ENCODE measurements at places on chromosomes 12 and 14.

DNA sequence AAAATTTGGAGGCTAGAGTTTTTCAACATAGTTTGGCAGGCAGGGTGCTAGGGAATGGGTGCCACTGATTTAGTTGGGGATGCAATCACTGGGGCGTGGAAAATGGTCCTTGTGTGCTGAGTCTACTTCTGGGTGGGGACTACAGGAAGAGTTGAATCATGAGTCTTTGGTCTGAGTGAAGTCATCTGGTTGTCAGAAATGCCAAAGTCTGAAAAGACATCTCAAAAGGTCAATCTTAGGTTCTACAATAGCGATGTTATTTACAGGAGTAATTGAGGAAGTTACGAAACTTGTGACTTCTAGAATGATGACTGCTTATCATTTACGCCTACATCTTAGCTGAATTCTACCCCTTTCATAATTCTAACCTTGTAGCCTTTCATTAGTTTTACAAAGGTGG lies 209.1 kb downstream of the NUBPL start:
- DNase-seq = peak; percentile 25

GRCh38 chr12:124047045-124047566 lies 74.1 kb downstream of the ZNF664 start:
- no peak for DNase-seq

- no peak for DNase-seq
Observed at GRCh38 chr14:94660306-94660946, 48.2 kb downstream of the SERPINA3 start.

DNA sequence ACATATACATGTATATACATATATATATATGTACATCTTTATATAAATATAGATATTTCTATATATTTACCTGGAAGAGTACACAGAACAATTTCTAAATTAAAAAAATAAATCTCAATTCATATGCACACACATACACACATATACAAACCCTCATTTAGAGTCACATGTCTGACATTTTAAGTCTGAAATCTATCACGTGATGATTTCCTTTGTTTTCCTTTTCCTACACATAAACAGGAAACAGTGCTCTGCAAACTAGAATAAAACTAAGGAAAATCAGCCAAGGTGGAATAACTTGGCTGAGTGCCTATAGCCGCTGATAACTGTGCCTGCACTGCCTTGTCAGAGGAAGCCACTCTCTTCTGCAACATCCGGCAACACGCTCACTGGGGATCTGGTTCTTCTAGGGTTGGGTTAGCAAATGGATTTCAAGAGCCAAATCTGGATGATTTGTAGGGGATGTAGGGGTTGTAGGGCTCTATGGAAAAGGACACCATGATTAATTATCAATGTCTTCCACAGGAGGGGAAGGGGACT lies 480.7 kb downstream of the TMEM132D start:
- DNase-seq = no peak

DNA sequence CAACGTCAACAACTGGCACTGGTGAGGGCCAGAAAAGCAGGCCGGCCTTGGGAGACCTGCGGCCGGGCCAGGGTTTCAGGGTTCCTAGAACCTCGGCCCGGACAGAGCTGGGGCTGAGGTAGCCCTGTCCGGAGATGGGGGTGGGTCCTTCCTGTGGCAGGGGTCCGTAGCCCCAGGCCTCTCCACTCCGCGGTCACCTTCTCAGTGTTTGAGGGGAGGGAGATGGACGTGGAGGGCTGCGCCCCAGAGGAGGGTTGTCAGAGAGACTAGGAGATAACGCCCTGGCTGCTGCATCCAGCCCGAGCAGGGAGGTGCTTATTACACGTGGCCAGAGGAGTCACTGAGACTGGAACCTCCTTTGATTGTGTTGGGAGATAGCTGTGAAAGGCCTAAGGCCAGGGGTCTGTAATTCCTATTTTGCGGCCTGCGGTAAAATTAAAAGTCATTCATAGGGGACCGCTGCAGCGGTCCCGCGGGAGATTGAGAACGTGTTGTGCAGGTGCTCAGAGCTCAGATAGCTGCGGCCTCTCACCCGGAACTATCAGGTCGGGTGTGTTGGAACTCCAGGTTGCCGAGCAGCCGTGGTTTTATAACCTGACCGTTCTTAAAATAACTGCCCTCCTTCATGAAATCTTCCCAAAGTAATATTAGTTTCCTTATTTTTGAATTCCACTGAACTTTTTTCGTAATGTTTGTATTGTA lies 507 bp downstream of the AHSA1 start:
- DNase-seq = peak; percentile 49

- DNase-seq = no peak
Observed at GRCh38 chr12:110333201-110333600, 52.2 kb downstream of the ATP2A2 start.

DNA sequence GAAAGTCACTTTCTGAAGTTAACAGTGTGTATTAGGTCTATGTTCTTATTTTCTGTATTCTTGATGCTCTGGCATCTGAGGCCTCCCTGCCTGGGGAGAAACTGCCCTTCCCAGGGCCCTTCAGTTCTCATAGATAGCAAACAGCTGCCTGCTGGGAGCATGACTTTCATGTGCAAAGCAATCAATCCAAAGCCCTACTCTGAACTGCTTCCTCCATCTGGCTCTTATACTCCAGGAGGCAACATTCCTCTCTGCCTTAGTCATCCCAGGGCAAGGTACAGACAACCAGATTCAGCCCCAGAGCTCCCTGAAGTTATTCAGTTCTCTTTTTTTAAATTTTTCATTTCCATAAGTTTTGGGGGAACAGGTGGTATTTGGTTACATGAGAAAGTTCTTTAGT lies 41.7 kb upstream of the RIN3 start:
- DNase-seq = peak; percentile 90

GRCh38 chr12:108514468-108514972 lies 557 bp upstream of the FICD start:
- DNase-seq = no peak

DNA sequence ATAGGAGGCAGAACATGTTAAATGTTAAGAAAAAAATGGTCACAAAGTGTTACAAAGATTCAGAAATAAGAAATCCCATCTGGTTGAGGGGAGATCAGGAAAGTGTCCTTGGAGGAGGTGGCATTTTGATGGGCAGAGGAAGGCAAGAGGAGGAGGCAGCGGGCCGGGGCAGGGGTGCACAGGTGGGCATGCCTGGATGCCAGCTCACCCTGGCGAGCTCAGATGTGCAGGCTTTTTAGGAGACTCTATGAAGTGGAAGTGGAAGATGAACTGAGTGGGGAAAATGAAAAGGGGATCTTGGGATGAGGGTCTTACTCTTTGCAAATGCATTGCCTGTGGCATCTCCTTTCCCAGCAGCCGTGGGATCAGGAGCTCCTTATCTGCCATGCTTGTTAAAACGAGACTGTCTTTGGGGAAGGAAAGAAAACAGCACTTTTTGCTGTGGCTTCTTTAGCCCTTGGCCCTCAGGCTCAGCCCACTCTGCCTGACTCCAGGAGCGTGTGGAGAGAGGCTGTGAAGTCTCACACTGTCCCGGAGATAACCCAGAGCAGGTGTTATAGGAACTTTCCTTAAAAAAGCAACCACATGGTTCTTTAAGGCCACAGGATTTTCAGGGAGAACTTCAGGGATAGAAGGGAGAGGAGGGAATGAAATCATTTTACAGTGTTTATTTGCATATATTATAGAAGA lies 62.6 kb downstream of the ELK3 start:
- DNase-seq = no peak

DNA sequence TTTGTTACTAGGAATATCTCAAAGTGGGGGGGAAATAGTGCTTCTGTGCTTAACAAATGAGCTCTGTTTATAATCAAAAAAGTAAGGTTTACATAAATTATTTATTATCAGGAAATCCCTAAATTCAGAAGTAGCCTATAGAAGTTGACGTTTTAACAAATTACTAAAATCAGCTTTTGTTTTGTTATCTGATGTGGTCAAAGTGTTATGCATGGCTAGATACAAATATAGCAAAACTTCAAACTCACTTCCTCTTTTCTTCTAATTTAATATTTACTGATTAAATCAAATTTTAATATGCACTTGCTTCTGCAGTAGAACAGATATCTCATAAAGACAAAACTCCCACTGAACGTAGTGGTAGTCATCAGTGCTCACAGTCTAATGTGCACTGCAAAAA lies 47.5 kb downstream of the GARIN6 start:
- no peak for DNase-seq

DNA sequence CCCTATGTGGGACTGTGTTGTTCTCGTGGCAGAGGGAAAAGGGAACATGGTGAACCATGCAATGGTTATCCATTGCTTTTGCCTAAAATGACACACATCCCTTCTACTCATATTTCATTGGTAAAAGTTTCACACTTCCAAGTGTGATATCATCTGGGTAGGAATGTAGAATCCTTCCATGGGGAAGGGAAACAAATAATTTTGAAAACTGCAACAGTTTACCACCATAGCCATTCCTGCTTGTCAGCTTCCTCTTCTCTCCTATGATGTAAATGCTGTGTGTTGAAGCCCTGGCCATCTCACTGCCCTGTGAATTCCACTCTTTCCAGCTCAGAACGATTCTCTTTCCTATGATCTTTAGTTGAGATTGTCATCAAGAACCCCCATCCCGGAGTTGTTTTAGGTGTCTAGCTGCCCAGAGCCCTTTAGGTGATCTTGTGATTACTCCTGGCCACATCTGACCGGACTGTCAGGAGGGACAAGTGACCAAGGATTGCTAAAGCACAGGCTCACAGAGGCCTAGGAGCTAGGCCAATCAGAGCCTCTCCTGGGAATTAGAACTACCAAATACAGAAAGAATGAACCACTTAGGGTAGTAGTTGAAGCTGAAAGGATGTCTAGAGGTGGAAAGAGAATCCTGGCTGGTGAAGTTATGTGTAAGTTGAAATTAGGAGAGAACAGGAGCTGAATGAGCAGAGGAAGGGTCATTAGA lies 84.6 kb downstream of the VCPKMT start:
- peak; percentile 21 for DNase-seq

- DNase-seq = no peak
Observed at GRCh38 chr14:85257287-85257686, 272.7 kb upstream of the FLRT2 start.

- no peak for DNase-seq
Observed at GRCh38 chr12:5507401-5507935, 75.6 kb downstream of the NTF3 start.

GRCh38 chr12:48826209-48826855 lies 8.0 kb downstream of the CACNB3 start:
- DNase-seq = no peak

DNA sequence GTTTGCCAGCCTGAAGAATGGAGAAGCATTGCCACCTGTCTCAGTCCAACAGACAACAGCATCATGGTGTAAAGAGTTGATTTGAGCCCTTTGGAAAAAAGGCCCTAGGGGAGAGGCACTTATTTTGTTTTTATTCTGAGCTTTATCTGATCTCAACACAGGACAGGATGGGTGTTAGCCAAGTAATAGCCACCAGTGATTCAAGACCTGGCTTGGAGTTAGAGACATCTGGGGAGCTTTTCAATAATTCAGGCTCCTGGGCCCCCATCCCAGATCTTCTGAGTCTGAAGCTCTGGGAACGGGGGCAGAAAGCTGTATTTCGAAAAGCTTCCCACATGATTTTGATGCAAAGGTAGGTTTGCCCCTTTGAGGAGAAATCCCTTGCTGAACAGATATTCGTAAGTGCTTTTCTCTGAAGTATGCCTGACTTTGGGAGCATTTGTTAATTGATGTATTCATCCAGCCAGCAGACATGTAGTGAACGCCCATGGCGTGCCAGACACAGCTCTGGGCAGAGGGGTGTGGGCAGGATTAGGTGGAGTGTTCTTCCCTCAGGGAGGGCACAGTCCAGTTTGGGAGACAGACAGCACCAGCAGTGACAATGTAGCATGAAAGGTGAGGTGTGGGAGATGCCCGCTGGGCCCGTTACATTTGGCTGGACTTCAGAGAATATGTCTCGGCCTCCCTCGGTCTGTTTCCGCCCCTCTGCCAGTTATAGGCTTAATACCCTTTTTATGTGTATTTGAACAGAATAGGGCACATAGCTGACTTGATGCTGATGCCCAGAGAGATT lies 72.5 kb downstream of the TSPAN9 start:
- no peak for DNase-seq

- DNase-seq = no peak
Observed at GRCh38 chr14:57066887-57067513, 201.7 kb downstream of the EXOC5 start.

DNA sequence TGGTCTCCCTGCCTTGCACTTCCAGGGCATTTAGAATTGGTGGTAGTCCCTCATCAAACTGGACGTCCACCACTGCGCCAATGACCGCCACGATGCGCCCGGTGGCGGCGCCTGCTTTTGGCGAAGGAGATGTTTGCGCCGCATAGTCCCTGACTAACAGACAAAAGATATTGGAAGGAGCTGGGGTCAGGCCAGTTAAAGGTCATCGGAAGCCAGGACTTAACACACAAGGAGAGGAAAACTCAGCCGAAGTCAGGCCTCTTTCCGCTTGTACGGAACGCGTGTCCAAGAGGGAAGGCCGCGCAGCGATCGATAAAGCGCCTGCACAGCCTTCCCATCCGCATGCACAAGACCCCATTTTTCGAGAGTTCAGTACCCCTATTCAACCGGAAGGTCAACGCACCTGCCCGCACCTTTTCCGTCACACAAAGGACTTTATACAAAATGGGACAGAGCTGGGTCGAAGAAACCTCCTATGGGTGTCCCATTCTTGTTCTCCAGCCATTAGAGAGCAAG lies 525 bp downstream of the ATP5F1B start:
- no peak for DNase-seq

DNA sequence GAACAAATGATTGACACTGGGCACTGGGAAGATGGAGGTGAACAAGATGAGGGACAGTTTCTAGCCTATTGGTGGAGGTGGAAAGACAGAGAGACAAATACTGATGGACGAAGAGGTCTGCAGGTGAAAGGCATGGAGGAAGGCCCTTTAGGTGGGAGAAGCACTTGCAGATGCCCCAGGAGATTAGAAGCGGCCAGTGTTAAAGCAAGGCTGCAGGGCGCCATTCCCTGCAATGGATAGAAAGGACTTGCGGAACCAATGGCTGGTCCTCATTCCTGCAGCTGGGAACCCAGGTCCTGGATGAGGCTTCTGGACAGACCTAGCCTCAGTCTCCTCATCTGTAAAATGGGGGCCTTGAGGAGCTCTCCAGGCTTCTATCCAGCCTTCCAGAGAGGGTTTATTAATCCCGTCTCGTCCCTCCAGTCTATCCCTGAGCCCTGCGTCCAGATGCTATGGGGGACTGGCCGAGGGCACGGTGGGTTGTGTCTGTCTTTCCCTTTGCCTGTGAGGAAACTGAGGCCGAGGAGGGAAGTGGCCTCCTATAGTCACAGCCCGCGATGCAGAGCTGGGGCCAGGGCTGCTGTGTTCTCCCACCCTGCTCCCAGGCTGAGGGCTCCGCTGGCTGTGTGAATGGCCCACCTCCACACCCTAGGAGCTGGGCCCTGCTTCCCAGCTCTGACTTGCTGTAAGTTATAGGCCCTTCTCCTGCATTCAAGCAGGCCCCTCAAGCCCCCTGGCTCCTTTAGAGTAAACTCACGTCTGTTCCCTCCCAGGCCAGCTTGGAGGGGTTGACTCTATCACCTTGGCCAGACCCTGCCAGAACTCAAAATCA lies 33.0 kb downstream of the CYP46A1 start:
- DNase-seq = no peak

- no peak for DNase-seq
Observed at GRCh38 chr14:91159906-91160305, 46.0 kb downstream of the DGLUCY start.

- no peak for DNase-seq
Observed at GRCh38 chr12:62400135-62400534, 66.5 kb upstream of the MON2 start.

GRCh38 chr12:91009319-91009950 lies 4.7 kb upstream of the EPYC start:
- DNase-seq = no peak

- DNase-seq = no peak
Observed at GRCh38 chr14:29558516-29558915, 369.1 kb downstream of the PRKD1 start.

Measured in NCI-H226 (cell line).